ENCODE measurements at places on chromosomes 4 and X.

DNA sequence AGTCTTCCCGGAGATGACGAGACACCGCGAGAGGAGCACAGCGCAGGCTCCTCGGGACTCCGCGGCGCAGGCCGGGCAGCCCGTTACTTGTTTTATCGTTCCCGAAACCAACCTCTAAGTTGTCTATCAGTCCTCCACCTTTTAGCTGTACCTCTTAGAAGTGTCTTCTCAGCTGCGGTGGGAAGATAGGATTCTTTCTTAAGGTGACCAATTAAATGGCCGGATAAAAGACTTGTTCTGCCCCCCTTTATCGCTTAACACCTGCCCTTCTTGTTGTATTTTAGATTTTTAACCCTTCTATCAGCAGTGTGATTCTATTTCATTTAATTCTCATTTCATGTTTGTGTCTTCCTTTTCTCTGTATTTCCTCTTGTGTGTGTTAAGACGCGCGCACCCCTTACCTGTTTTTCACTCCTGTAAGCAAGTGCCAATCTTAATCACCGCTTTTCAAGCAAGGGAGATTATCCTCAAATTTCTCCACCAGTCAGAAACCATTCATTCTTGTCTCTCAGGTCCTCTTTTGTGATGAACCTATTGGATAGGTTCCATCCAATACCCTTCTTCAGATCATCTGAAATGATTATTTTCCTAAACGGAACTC lies at the start of gene SLC9B2:
Gene SLC9B2, minus strand, starts transcription at position 15 of the 601 bp plus-strand sequence. CDS start 9,211 bp downstream, outside the sequence.
- no peak for DNase-seq

DNA sequence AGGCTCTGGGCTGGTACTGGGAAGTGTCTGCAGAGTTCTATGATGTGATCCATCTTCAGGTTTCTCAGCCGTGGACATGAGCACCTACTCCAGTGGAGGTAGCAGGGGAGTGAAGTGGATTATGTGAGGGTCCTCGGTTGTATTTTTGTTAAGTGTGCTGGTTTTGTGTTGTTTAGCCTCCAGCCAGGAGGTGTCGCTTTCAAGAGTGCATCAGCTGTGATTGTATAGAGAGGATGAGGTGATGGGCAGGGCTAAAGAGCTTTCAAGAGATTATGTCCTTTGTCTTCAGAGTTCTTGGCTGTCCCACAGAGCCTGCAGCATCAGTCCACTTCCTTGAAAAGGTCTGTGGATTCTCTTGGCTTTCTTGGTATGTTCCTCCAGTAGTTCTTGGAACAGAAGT lies 256.6 kb downstream of the STK32B start:
- no peak for DNase-seq

DNA sequence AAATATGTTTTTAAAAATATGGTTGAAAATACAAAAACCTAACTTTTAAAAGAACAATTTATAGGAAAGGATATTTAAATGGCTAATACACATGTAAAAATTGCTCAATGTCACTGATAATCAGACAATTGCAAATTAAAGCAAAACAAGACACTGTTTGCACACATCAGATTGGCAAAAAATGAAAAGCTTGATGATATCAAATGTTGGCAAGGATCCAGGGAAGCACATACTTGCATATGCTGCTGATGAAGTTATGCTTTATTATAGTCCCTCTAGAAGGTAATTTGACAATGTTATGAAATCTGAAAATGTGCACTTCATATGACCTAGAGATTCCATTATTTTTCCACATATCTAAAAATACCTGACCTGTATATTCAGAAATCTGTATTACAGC lies 45.7 kb upstream of the EPGN start:
- no peak for DNase-seq

- DNase-seq, result no peak
These were observed 5.6 kb downstream of the TMEM255A start for GRCh38 chrX:120305531-120306141.

GRCh38 chrX:105299286-105299685 lies 78.8 kb upstream of the TEX13A start:
- DNase-seq, result no peak

GRCh38 chr4:11053601-11054220 lies 369.1 kb upstream of the CLNK start:
- DNase-seq, result no peak

DNA sequence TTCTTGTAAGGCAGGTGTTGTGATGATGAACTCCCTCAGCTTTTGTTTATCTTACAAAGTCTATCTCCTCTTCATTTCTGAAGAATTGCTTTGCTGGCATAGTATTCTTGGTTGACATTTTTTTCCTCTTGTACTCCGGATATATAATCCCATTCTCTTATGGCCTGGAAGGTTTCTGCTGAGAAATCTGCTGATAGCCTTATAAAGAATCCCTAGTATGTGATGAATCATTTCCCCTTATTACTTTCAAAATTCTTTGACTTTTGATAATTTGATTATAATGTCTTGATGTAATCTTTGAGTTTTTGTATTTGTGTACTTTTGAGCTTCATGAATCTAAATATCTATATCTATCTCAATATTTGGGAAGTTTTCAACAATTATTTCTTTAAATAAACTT lies 655.3 kb upstream of the MAGEB2 start:
- DNase-seq, result no peak

GRCh38 chrX:117992192-117992723 lies 124.4 kb downstream of the KLHL13 start:
- no peak for DNase-seq

DNA sequence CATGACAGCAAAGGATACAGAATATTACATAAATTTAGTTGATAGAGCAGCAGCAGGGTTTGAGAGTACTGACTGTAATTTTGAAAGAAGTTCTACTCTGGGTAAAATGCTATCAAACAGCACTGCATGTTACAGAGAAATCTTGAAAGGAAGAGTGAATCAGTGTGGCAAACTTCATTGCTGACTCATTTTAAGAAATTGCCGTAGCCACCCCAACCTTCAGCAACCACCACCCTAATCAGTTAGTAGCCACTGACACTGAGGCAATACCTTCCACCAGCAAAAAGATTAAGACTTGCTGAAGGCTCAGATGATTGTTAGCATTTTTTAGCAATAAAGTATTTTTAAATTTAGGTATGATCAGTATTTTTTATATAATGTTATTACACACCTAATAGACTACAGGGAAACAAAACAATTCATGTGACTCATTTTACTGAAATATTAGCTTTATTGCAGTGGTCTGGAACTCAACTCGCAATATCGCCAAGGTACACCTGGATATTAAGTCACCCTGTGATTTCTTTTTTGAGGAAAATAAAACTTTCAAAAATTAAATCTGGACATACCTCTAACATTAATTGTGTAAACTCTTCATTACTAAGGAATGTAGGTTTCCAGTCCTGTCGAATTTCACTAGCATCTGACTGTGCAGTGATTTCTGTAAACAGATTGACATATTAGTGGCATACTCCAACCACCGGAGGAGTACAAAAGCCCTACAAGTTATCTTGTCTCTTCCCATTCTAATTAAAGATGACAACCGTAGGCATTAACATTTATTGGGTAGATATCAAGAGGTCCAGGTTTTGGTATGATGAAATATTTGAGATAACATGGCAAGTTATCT lies 71.1 kb downstream of the CLOCK start:
- DNase-seq, result peak; percentile 57

GRCh38 chr4:27350161-27350560 lies 489.5 kb downstream of the STIM2 start:
- no peak for DNase-seq

GRCh38 chr4:182643801-182644682 lies 273.1 kb downstream of the DCTD start:
- DNase-seq, result no peak

GRCh38 chrX:124720532-124720931 lies 374.2 kb downstream of the SH2D1A start:
- DNase-seq, result no peak

DNA sequence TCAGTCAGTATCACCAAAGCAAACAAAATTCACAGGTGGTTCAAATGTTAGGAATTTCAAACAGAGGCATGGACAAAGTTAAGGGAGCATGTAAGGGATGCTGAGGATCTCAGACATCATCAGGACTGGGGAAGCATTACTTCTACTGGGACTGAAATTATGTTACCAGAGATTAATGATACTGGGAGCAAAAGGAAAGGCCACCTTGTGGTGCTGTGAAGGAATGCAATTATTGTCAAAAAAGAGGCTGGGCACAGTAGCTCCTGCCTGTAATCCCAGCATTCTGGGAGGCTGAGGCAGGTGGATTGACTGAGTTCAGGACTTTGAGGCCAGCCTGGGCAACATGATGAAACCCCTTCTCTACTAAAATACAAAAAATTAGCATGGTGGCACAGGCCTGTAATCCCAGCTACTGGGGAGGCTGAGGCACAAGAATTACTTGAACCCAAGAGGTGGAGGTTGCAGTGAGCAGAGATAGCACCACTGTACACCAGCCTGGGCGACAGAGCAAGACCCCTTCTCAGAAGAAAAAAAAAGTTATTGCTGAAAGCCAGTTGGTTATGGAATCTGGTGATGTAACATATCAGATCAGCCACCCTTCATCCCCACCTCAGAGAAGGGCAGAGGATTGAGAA lies 954.3 kb downstream of the PCDH7 start:
- DNase-seq, result no peak

GRCh38 chrX:118551426-118551825 lies 55.8 kb downstream of the DOCK11 start:
- DNase-seq, result no peak

DNA sequence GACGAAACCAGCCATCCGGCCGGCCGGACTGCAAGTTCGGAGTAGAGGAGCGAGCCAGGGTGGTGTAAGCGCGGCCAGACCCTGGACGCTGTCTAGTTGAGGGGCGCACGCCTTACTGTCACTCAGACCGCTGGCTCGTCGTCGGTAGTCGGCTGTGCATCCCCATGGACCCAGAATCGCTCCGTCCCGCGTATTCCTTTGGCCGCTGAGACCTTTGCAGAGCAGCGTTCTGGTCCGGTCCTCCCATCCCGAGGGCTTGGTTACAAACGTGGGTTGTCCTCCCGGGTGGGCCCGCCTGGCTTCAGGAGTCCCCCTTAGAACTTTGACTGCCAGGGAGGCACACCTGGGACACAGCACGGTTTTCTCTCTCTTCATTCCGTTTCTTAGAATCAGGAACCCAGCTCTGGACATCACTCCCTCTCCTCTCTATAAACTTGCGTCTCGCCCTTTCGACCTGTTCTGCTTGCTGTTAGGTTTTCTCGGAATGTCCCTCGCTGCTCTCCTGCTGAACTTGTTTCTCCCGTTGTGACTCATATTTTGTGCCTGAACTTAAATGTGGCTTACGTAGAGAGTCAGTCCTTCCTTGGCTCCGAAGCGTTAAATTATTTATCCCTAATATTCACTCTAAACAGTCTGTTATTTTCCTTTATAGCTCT lies 672 bp downstream of the PGM2 start:
- peak; percentile 49 for DNase-seq

GRCh38 chr4:40557736-40558135 lies 71.9 kb downstream of the RBM47 start:
- DNase-seq, result no peak

DNA sequence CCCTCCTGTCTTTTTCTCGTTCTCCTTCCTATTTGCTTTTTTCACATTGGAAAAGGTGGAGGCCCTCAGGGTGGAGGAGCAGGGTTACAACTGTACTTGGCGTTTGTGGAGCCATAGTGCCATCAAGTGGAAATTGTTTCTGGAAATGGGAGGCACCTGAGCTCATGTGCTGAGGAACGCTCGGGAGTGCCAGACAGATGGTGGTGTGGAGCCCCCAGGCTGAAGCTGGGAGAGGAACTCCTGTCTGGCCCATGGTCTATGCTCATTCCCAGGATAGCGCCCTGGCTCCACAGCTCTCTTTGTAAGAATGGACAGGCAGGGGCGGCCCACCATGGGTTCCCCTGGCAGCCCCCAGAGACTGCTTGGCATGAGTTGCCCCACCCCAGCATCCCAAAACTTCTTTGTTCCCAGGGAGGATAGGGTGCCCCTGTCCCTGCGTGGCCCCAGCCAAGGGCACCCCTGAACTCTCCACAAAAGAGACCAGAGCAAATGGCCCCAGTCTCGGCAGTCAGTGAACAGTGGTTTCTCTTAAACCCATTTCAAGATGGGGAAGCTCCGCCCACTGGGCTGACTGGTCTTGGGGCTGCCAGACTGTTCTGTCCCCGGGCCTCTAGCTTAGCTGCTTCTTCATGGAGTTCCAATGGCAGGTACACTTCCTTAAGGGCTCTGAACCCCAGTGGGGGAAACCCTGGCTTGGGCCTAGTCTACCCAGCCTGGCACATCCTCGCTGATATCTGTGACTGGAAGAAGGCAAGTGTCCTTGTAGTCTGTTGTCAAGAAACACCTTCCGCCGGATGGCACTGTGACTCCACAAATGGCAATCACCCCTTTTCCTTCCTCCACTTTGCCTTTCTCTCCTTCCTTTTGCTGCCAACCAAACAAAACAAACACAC lies 70.1 kb downstream of the NBDY start:
- no peak for DNase-seq

DNA sequence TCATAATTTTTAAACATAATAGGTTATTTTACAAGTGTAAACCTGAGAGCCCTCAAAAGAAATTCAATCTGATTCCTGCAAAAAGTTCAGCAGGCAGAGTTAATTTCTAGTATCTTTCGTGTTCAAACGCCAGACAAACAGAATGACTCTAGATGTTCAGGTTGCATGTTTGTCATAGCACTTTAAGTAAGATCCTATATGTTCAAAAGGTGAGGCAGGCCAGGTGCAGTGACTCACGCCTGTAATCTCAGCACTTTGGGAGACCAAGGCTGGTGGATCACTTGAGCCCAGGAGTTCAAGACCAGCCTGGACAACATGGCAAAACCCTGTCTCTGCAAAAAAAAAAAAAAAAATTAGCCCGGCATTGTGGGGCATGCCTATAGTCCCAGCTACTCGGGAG lies 1.1 kb upstream of the RASSF6 start:
- no peak for DNase-seq

- DNase-seq, result no peak
These were observed 72.0 kb downstream of the TMEM144 start for GRCh38 chr4:158282252-158282651.

DNA sequence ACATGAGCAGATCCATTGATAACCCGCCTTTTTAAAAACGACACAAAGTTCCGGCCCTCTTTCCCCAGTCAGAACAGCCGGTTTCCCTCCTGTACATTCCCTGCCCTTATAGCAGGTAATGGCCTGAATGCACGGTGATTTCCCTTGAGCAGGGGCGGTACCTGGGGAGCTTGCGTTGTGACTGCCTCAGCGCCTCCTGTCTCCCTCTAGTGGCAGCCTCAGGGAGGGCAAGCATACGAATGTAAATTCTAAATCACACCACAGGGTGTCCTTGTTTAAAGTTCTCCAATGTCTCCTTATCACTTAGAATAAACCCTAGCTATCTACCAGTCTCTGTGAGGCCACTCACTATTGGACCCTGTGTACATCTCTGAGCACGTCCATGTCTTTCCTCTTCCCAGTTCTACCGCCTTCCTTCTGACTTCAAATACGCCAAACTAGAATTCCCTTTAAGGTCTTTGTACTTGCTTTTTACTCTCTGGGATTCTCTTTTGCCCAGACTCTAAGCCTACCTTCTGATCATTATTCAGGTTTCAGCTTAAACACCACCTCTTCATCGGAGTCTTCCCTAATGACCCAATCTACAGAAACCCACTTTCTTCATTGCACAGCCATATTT lies 18.4 kb upstream of the LDB2 start:
- peak; percentile 82 for DNase-seq

DNA sequence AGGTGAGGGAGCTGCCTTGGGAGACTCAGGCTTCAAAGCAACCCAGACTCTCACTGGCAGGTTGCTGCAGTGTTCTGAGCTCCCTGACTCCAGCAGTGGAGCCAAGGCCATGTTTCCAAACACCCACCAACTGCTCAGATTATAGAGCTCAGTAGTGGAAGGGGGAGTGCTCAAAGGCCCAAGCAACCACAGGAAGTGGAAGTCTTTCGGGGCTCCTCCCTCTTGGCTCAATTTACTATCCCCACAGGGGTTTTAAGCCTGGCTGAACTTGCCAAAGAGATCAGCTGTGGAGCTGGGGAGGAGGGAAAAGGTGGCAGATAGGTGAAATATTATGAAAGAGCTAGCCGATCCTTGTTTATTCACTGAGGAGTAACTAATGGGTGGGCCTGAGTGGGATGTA lies 82.5 kb downstream of the HPRT1 start:
- DNase-seq, result no peak

Measured in activated CD8-positive, alpha-beta memory T cell treated with anti-CD3 and anti-CD28 coated beads, Interleukin-2, amount 10 ng/mL, durations not matched to agents 7 days and 5 days (primary cell).